Activated effector memory CD4-positive, alpha-beta T cell treated with Interleukin-2 at 50 U/mL for 16 hours (primary cell): ENCODE measurements at places on chromosomes 4 and X.

DNA sequence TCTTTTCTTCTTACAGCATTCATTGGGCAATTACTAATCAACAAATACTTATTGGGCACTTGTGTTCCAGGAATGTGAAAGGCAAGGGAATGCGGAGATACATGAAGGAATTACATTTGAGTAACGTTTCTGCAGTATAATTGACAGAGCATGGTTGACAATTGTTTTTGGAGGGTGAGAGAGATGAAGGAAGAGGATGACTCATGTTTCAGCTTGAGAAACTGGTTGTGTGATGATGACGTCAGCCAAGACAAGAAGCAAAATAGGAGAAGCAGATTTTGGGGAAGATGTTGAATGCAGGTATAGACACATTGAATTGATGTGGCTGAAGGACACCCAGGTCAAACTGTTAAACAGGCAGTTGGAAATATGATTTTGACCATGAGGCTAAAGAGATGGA is 8.0 kb upstream of the CPEB2 start:
- DNase-seq, result no peak

- no peak for DNase-seq
Measured at GRCh38 chr4:154399259-154399974, 92.2 kb downstream of the DCHS2 start.

- no peak for DNase-seq
Measured at GRCh38 chrX:43552156-43552555, 103.9 kb upstream of the MAOA start.

DNA sequence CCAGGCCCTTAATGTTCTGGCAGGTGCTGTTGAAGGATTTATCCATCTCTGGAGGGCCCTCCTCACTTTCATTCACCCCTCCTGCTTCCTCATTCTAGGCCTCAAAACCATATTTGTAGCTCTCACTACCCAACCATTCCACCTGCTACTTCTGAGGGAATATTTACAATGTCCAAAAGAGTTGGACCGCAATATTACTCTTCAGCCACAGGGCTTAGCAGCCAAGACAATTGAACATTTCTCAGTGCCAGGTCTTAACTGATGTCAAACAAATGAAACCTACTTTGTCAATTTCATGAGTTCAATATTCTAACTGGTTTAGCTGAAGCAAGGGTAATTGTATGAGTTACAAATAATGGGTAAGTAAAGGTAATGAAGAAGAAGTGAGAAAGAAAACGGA is 113.2 kb downstream of the ENOX2 start:
- no peak for DNase-seq

GRCh38 chr4:159117968-159118367 is 15.1 kb downstream of the RAPGEF2 start:
- no peak for DNase-seq

DNA sequence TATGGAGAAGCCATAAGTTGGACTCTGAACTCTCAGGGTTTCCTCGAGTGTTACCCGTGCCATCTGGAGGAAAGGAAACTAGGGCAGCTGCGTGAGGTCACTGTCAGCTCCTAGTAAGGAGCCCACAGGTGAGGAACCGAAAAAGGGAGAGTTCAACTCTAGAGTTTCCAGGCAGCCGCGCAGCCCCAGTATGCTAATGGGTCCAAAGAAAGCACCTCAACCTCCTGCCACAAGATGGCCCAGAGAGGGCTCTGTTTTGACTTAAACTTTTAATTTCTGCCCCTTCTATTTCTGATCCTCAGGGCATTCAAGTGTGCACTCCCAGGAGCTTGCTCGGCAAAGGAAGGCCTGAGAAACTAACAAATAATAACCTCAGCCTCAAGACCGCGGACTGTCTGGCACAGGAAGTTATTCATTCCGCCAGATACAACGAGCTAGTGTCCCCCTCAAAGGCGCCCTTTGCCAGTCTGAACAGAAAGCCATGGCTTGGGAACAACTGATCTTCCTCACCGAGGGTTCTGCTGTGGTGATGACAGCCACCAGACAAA is 13.9 kb downstream of the SCARB2 start:
- DNase-seq, result no peak
